Activated CD4-positive, alpha-beta T cell treated with anti-CD3 and anti-CD28 coated beads, Interleukin-2, amount 10 ng/mL, durations not matched to agents 7 days and 5 days (primary cell): ENCODE measurements at places on chromosomes 6 and 20. TPM values are rescaled to one million over a fixed set of nuclear protein-coding genes. Genes with fewer than 3 reads are reported as not detected.

GRCh38 chr6:36386495-36387439, 702 bp downstream of the ETV7 start:
- DNase-seq: peak; percentile 21

DNA sequence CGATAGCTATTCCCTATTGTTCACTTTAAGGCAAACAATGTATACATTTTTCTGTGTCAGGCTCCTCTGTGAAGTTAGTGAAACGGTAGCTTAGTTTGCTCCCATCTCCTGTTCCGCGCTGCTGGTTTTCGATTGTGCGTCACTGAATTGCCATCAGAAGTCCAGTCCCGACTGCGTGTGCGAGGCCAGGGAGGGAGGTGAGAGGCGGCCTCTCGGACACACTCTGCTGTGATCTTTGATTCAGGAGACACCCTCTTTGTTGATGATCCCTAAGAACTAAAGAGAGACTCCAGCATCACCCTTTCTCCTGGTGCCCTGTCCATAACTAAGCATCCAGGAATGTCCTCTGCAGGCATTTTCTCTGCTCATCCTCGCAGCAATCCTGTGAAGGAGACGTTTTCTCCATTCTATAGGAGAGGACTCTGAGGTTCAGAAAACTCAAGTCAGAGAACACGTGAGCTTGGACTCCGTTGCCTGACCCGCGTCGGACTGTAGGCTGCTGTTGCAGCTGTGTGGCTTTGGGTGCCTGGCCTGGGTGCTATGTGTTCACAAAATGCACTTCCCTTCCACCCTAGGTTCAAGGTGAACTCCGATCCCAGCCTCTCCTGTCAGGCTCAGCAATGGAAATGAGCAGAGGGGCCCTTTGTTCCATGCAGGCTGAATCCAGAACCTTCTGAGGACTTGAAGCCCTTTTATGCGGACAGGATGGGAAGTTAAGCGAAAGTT, 24.1 kb upstream of the UNC93A start:
- no peak for DNase-seq

DNA sequence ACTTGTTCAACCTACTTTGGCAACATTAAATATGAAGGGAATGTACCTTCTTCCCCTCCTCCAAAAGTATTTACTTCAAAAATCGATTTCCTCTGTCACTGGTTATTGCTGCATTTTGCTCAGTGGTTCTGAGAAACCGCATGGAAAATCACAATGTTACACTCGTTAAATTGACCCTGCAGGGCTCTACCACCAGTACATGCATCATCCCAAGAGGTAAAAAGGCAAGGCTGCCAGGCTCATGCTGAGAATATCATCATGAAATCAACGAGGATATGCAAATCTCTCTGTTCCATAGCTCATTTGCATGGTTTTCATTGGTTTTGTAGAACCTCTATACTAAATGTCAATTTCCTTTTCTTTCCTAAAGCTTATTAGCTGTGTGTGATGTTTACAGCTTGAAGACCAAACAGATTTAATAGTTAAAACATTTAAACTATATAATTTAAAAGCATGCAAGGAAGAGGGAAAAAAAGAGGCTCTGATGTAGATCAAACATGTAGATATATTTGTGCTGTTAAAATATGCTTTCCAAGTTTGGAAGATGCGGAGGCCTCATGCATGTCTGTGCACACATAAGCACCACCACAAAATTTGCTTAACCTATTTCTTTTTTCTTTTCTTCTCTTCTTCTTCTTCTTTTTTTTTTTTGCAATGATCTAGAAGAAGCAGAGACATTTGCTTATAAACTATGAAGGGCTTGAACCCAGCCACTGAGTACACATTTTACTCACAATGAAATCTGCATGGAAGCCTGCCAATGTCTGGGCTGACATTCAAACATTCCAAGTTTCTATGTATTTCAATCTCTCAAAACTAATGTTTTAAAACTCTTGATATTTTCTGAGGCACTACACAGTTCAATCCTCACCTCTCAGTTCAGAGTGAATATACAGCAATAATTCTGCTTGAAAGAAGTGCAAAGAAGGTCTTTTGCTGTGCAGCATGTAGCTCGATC, 194.0 kb downstream of the GMPR start:
- DNase-seq: no peak

DNA sequence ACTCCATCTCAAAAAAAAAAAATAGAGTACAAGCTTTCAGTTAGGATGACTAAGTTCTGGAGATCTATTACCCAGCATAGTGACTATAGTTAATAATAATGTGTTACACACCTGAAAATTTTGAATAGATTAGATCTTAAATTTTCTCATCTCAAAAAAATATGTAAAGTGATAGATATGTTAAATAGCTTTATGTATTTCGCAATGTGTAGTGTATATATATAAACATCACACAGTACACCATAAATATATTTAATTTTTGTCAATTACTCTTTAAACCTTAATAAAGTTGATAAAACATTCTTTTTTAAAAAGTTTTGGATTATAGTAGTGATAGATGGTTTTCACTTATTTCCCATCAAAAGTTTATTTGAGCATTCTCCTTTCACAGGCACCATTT, 25.6 kb upstream of the LOC128125822 start:
- no peak for DNase-seq

DNA sequence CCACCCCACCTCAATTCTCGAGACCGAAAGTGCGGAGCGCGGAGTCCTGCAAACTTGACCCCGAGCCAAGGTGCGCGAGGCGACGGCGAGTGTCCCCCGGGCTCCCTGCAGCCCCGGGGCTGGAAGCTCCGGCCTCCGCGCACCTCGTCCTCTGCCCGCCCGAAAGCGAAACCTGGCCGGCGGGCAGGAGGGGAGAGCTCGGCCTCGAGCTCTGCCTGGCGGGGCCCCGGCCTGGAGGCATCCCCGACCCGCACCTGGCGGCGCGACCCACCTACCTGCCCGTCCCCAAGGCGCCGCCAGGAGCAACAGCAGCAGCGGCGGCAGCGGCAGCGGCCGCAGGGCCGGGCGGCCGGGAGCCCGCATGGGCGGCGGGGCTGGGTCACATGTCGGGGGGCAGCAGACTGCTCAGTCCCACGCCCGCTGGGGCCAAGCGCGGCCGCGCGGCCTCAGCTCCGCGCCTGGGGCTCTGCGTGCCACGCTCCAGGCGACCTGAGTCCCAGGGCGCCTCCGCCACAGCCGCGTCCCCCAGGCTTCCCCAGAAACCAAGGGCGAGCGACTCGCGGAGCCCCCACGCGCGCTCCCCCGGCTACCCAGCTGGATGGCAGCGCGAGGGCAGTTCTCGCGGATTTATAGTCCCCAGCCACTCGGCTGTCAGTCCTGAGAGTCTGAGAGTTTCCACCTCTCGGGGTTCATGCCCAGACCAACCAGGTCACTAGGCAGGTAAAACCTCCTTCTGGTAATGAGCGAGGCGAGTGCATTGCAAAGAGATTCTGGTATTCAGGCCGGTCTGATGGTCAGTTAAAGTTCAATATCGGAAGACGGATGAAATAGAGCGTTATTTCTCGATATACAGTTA, at the start of gene IL20RA:
TSS of gene IL20RA (minus strand) at position 600 of the 856 bp plus-strand sequence. CDS start at position 363, 237 bp downstream.
- DNase-seq: no peak

DNA sequence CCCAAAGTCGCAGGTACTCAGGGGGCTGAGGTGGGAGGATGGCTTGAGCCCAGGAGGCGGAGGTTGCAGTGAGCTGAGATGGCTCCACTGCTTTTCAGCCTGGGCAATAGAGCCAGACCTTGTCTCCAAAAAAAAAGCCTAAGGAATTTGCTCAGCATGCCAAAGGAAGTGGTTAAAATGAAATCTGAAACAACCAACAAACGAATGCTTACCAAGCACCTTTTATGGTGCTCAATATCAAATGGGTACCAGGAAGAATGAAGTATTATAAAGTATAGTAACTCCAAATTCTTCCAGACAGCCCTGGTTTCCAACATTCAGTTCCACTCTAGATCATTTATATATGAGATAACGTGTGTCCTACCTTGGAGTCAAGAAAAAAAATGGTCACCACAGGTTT, 14.0 kb downstream of the GMDS start:
- DNase-seq: no peak

DNA sequence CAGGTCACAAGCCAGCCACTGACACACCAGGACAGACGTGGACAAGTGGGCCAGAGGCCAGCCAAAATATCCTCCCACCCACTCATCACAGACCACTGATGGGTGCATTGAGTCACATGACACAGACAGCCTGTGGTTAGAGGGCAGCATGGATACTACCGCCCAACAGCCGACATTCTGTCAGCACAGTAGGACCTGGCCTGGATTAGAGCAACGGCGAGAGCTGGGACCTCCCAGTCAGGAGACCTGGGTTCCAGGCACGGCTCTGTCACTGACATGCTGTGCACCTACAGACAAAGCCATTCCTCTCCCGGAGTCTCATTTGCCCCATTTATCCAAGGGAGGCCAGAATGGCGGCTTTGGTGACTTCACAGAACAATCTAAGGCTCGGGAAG, 8.0 kb downstream of the ZNF335 start:
- no peak for DNase-seq

GRCh38 chr6:356828-357251, 34.7 kb upstream of the IRF4 start:
- no peak for DNase-seq

DNA sequence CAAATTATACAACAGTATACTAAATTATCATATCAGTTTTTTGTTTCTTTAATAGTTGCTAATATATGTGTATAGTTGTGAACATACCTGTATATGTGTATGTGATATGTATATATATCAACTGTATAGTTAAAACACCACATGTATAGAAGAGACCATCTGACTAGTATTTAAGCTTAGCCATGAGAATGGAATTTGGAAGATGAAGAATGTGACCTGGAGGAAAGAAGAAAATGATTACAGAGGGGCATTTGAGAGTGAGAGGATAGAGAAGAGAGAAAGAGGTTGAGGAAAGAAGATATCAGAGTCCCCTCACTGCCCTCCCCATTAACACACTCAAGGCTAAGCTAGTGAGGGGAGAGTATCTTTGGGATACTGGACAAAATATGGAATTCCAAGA, 335.9 kb downstream of the BCKDHB start:
- no peak for DNase-seq

TFAP2C gene
- not detected for total RNA-seq

EPHA7 gene
- not detected for total RNA-seq

AGPAT4 gene
- 8.5 TPM for total RNA-seq

SNAI1 gene
- not detected for total RNA-seq

NOTCH4 gene
- total RNA-seq: 0.20 TPM

SAYSD1 gene
- 15.1 TPM for total RNA-seq

HSF2 gene
- total RNA-seq: 12.6 TPM

OPN5 gene
- total RNA-seq: not detected

CTCFL gene
- total RNA-seq: not detected
